ENCODE measurements at places on chromosomes 1 and 21. TPM values are rescaled to one million over a fixed set of nuclear protein-coding genes. Genes with fewer than 3 reads are reported as not detected.

GRCh38 chr21:31052489-31053142 is 14.3 kb upstream of the KRTAP19-8 start:
- DNase-seq = no peak

DNA sequence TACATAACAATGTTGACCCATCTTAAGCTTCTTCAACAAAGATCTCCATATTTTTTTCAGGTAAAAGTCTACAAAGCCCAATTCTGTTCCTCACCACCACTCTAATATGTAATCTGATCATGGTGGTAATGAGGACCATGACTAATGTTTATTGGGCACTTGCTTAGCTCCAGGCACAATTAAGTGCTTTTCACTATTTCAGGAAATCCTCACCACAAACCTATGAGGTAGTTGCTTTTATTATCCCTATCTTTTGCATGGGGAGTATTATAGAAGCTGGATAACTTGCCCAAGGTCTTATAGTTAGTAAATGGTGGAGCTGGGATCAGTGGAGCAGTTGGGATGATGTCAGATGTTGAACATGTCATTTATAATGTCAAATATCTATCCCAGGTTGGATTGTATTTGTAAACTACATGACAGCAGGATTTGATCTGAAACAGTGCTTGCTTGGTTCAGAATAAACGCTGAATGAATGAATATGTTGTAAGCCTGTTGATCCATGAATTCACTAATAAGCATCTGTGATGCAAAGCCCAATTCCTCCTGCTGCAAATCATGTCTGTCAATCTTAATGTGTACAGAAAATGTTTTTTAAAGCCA is 283.3 kb upstream of the ST6GALNAC5 start:
- no peak for DNase-seq

GRCh38 chr1:60427701-60428100 is 354.1 kb upstream of the C1orf87 start:
- no peak for DNase-seq

DNA sequence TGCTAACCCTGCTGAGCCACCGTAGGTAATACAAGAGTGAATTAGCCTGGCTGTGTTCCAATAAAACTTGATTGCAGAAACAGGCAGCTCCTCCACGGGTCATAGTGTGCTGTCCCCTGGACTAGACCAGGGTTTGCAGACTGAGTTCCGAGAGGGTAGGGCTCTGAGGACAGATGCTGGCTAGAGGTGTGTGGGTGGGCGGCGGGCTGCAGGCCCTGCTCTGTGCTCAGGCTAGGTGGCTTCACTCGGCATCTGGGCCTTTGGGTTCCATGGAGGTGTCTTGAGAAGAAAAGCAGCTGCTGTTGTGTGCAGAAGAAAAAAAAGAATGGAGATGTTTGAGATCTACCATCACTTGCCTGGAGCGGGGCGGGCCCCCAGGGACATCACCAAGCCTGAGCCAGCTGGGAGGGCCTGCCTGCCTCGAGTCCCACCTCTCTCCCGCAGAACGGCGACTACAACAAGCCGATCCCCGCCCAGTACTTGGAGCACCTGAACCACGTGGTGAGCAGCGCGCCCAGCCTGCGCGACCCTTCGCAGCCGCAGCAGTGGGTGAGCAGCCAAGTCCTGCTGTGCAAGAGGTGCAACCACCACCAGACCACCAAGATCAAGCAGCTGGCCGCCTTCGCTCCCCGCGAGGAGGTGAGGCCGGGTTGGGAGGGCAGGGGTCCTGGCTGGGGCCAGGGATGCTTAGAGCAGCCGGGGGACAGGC is 7.9 kb downstream of the TMEM201 start:
- DNase-seq = no peak

DNA sequence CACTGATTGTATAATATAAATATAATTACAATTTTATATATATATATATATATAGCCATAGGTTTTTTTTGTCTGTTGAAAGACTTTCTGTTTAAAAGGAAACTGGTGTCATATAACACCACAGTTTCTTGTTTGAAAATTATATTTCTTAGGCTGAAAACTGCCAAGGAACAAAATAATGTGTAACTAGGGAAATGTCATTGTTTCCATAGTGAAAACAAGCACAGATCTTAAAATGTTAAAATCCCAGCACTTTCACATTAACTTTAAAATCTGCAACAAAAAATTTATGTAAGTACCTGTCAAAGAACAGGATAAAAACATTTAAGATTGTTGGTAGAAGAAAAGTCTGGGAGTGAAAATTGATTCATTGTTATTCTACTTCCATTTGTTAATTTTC is 104.2 kb downstream of the ATP6V1G3 start:
- DNase-seq = no peak

- no peak for DNase-seq
These were observed 5.9 kb downstream of the CD48 start for GRCh38 chr1:160705742-160706141.

DNA sequence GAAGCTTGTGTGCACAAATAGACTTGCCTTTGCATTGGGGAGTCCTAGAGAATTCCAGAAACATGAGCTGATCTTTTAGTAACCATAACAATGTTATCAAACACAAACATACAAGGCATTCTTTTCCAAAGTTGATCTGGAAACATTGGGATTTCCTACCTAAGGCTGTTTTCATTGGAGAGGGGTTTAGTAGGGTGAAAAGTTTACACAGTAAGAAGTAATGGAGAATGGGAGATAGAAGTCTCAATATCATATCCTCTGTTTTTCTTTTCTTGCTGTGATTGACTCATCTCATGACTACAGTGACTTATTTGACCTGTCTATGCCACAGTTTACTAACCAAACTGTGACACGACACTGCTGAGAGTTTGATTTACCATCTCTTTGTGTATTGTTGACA is 65.6 kb upstream of the PLA2G4A start:
- no peak for DNase-seq

- no peak for DNase-seq
These were observed 66.2 kb downstream of the VPS13D start for GRCh38 chr1:12296016-12296415.

- DNase-seq = no peak
These were observed 27.8 kb downstream of the WNT2B start for GRCh38 chr1:112536561-112536960.

GRCh38 chr1:41322835-41323234 is 38.4 kb upstream of the FOXO6 start:
- DNase-seq = no peak

GRCh38 chr1:153404768-153405167 is 11.6 kb upstream of the S100A7A start:
- no peak for DNase-seq

- DNase-seq = no peak
These were observed at the start of gene SH3BGR for GRCh38 chr21:39451332-39452206. Gene SH3BGR (plus strand): TSS chr21:39451970. CDS start chr21:39452097, 127 bp downstream.

DNA sequence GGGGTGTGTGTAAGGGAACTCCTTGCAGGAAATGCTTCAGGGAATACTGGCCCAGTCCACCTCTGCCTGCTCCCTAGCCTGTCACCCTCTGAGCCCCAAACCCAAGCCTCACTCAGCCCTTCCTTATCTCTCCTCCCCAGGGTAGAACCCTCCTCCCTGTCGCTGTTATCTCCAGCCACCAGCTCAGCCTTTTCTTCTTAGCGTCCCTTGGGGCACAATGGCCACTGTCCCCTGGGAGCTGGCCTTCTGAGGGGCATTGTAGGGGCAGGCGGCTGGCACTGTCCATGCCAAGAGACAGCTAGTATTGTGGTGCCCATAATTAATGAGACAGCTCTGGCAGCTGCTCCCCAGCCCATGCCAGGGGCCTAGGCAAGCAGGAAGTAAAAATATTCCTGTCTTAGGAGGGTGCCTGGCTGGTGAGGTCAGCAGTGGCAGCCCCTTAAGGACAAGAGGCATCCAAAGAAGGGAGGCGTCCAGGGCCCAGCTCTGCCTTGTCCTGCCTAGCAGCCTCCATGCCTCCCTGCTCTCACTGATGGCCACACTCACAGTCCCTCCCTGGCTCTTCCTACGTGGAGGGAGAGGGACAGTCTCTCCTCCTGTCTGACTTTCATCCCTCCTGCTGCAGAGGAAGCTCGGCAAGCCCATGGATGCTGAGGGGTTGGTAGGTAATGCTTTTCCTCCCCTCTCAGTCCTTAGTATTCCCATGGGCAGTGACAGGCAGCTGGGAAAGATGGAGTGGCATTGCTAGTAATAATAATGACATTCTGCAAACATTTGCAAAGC is 37.5 kb downstream of the KCNQ4 start:
- DNase-seq = no peak

DNA sequence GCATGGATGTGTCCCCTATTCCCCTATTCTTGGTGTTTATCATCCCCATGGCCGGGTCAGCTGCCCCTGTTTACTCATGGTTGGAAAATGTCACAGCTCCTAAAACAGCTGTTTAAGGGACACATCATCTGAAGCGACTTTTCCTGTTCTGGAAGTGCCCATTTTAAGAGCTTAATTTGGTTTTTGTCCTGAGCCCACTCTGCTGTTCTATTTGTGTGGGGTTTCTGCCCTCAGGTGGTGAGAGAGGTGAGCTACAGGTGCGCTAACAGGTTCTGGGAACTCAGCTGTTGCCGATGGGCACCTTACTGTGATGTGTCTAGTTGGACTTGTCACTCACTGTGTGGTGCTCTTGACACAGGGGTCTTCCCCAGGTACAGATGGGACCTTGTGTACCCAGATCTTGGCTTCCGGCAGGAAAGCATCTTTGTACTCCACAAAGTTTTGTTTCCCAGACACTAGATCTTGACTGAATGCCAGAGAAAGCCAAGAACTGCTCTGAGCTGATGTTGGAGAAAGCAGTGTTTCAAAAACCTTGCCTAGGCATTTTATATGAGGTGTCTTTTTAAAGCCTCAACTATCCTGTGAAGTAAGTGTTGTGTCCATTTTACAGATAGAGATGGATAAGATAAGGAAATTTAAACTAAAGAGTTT is 59.0 kb upstream of the CD1D start:
- DNase-seq = no peak

GRCh38 chr1:119674835-119675289 is 26.8 kb upstream of the ZNF697 start:
- DNase-seq = no peak

DNA sequence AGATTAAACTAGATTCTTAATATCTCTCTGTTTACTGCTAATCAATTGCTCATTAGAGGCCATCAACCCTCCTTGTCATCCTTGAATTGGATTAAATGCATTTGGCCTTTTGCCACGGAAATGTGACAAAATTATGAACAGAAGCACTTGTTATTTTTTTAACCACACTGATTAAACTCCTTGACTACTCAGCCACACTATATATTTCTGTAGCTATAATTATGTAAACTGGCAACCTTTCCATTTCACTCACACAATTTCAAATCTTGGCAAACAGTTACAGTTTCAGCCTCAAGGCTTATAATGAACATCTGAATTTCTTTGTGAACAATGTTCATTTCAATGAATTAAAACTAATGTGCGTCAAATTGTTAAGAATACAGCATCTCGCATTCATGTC is 10.1 kb downstream of the ADAMTS5 start:
- DNase-seq = no peak

- DNase-seq = no peak
These were observed 1.4 kb downstream of the KTI12 start for GRCh38 chr1:52032124-52032784.

GRCh38 chr1:5744911-5745799 is 247.1 kb downstream of the NPHP4 start:
- no peak for DNase-seq

DNA sequence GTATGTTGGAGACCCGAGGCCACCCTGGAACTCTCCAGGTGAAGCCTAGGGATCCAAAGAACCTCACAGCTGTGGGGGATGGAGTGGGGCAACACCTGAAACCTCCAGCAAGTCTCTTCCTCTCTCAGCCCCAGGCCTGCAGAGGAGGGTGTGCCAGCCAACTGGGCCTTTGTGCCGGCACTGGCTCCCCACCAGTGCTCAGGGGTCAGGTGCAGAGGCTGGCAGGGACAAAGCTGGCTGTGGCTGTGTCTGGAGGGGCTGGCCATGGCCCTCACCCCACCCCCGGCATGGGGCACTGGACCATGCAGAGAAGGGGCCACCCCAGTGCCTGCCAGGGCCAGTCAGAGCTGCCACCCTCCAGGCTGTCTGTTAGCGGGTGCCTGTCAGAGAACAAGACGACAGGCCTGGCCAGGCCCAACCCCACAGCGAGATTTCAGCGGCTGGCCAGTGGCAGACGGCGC is 3.9 kb downstream of the COL18A1 start:
- DNase-seq = no peak

The TMEM9 gene
- 160 TPM for polyA plus RNA-seq

The LRRC42 gene
- polyA plus RNA-seq = 42.4 TPM

The PLA2G2C gene
- polyA plus RNA-seq = not detected

The DMBX1 gene
- not detected for polyA plus RNA-seq

The PRDM2 gene
- 41.4 TPM for polyA plus RNA-seq

The S100A7 gene
- not detected for polyA plus RNA-seq

The CRP gene
- not detected for polyA plus RNA-seq

The OR14K1 gene
- polyA plus RNA-seq = not detected
